ENCODE measurements at places on chromosomes 7 and 10.
A peak's percentile ranks its signal among the peaks of the same experiment; 100 is the strongest.

DNA sequence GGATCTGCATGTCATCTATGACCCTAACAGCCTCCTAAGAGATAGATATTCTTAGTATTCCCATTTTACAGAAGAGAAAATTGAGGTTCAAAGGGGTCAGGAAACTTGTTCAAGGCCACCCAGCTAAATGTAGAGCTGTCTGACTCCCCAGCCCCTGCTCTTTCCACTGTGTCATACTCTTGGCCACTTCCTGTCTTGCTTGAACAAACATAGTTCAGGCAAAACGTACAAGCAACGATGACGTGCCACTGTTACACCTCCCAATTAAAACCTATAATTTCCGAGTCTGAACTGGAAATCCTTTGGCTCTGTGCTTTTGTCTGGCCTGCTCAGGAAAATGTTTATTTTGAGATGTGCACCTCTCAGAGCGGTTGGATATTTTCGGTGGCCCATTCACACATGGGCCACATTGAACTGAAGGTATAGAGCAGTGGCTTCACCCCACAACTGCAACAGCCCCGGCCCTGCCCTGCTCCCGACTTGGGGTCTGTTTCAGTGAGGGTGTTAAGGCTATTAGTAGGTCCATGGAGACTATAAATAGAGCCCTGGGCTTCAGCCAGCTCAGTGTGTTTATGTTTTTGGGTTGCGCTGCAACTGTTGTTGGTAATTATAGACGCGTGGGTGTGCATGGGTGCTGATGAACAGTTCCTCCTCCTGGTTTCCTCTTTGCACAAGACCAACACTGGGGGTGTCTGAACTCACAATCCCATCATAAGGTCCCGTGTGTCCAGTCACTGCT is 172.3 kb upstream of the ADO start:
- no peak for DNase-seq

- no peak for DNase-seq
Measured at GRCh38 chr7:23687011-23687410, 7.0 kb downstream of the FAM221A start.

DNA sequence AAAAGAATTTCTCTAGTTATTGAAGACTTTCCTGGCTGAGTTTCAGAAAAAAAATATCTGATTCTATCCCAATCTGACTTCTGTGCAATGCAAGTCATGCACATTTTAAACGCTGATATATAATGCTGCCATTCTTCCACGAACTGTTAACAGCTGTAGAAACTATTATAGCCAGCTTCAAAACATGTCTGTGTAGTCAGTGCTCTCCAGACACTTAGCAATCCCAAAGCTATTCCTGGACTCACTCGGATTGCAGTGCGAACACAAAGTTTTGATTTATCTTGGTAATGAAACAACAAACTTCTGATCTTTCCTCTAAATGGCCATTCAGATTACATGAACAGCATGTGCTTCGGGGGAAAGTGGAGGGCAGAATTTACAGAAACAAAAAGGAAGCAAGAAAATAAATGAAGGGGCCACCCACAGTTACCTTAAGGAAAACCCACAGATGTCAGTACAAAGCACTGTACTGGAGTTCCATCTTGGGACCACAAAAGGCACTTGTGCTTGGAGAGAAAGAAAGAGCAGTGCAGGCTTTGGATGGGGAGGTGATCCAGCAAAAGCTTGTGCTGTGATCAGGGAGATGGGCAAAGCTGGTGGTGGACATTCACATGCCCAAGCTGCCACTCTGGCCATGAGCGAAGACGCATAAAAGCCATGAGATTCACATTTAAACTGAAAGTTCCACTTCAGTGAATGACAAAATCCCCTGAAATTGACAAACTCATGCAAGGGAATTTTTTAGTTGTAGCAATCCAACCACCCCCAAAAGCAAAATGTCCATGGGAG is 32.1 kb upstream of the ADO start:
- no peak for DNase-seq

GRCh38 chr10:72331575-72332422 is 22.9 kb downstream of the DNAJB12 start:
- peak; percentile 91 for DNase-seq

GRCh38 chr10:35335133-35336083 is 901 bp upstream of the CCNY start:
- DNase-seq, result no peak

DNA sequence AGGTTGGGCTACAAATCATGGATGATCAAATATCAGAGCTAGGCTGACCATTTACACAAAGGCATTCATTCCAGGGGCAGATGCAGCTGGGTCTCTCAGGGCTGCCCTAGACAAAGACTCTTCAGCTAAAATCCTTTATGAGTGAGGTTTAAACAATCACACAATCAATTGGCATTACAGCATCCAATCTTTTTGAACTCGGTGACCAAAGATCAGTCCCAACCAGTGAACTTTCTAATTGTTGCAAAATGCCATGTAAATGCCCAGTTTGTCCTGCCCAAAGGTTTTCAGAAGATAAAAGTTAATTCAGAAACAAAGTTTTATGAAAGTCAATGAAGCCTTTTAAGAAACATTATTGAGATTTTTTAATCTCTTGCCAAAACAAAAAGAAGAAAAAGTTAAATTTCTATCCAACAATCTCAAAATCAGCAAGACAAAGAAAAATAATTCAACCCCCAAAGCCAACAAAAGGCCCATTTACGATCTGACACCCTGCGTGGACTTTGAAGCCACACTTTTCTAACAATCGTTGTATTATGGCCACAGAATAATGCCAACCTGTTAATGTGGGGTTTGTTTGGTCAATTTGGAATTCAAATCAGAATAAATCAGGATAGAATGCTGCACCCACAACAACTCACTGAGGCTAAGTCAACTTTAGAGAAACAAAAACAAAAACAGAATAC is 40.9 kb downstream of the GPR37 start:
- DNase-seq, result no peak

DNA sequence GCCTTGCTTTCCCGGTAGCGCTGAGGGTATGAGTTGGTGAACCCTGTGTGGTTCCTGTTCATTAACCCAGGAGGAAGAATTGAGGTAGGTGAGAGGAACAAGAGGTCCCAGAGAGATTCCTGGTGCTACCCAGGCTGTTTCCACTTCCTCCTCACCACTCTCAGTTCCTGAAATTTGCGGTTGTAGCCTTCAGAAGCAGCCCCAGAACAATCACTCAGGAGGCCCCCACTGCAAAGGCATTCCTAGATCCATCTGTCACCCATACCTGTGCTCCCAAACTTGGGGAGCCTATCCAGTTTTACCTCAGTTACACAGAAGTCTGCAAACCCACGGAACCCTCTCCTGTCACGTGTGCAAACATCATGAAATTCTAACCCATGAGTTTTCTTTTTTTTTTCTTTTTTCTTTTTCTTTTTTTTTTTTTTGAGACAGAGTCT is 9.0 kb upstream of the PIP4K2A start:
- DNase-seq, result no peak

DNA sequence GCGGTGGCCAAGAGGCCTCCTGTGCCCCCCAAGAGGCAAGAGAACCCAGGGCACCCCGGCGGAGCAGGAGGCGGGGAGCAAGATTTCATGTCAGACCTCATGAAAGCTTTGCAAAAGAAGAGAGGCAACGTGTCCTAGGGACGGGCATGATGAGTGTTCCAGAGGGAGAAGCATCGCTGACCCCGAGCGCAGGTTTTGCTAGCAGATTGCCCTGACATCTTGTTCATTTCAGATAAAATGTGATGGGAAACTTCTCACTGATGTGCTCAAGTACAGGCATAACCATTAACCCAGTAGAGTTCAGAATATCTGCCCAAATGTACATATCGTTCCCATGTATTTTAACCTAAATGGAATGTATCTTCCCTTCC is 129.2 kb downstream of the APBB1IP start:
- no peak for DNase-seq

GRCh38 chr10:10294184-10294880 is 723.3 kb upstream of the CELF2 start:
- no peak for DNase-seq

- DNase-seq, result no peak
Measured at GRCh38 chr10:109743146-109743545, 180.2 kb downstream of the XPNPEP1 start.

GRCh38 chr7:303425-303824 is 13.5 kb downstream of the FOXL3 start:
- DNase-seq, result no peak

GRCh38 chr7:2670720-2671391 is 17.1 kb upstream of the AMZ1 start:
- peak; percentile 70 for DNase-seq

DNA sequence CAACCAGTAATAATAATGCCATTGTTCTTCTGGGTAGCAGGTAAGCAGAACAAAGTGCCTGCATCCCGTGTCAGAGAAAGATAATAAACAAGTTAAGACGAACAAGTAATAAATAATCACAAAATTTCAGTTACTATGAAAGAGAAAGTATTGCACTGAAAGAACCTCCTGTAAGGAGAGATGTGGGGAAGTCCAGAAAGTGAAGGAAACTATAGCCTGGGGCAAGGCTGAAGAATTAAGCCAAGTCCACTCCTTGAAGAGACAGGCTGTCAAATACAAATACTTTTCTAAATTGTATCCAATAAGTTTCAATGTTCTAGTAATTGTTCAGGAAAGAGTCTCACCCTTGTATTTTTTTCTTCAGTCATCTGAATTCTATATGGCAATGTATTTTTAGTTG is 611.4 kb downstream of the MAGI2 start:
- no peak for DNase-seq

- DNase-seq, result no peak
Measured at GRCh38 chr10:7218968-7219367, 191.9 kb downstream of the SFMBT2 start.

- no peak for DNase-seq
Measured at GRCh38 chr7:101486433-101487104, 123.9 kb downstream of the COL26A1 start.

GRCh38 chr10:61841338-61841875 is 60.1 kb upstream of the ARID5B start:
- DNase-seq, result no peak

DNA sequence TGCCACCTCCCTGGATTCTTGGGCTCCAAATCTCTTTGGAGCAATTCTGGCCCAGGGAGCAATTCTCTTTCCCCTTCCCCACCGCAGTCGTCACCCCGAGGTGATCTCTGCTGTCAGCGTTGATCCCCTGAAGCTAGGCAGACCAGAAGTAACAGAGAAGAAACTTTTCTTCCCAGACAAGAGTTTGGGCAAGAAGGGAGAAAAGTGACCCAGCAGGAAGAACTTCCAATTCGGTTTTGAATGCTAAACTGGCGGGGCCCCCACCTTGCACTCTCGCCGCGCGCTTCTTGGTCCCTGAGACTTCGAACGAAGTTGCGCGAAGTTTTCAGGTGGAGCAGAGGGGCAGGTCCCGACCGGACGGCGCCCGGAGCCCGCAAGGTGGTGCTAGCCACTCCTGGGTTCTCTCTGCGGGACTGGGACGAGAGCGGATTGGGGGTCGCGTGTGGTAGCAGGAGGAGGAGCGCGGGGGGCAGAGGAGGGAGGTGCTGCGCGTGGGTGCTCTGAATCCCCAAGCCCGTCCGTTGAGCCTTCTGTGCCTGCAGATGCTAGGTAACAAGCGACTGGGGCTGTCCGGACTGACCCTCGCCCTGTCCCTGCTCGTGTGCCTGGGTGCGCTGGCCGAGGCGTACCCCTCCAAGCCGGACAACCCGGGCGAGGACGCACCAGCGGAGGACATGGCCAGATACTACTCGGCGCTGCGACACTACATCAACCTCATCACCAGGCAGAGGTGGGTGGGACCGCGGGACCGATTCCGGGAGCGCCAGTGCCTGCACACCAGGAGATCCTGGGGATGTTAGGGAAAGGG is 913 bp downstream of the NPY start:
- no peak for DNase-seq

GRCh38 chr10:125472010-125472607 is 210.9 kb downstream of the TEX36 start:
- DNase-seq, result no peak

- no peak for DNase-seq
Measured at GRCh38 chr10:14727924-14728323, 46.8 kb downstream of the FAM107B start.

DNA sequence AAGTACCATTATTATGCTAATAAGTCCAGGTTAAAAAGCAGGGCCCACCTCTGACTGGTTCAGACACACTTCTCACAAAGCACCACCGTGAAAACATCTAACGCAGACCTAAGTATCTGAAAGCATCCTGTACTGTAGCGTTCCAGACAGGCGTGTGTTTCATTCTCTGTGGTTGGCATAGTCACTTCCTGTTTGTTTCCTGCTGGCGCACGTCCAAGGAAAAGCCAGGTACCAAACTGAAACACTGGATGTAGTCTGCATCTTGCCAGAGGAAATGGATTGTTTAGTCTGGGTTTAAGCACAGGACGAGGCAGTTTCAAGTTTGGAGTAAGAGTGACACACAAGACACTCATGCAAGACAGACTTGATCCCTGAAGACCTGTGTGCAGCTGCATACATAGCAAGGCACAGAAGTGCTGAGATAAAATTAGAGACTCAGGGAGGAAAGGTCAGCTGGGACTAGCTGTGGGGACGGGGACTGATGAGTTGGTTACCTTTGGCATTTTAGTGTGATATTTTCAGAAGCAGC is 23.3 kb downstream of the BPGM start:
- no peak for DNase-seq

DNA sequence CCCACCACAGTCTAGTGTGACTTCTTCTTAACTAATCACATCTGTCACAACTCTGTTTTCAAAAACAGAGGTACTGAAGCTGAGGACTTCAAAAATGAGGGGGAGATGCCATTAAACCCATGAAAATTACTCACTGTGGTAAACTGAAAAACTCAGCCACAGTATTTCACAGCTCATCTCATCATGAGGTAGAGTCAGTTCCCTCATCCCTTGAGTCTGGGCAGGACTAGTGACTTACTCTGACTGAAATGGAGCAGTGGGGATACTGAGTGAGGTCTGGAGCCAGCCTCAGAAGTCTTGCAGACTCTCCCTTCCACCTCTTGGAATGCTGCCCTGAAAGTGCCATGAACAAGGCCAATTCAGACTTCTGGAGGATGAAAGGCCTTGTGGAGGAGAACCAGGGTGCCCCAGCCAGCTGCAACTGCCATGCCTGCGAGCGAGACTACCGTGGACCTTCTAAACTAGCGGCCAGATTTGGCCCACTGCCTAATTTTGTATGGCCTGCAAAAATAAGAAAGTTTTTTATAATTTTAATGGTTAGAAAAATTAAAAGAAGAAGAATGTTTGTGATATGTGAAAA is 24.7 kb upstream of the ANKRD1 start:
- DNase-seq, result no peak

DNA sequence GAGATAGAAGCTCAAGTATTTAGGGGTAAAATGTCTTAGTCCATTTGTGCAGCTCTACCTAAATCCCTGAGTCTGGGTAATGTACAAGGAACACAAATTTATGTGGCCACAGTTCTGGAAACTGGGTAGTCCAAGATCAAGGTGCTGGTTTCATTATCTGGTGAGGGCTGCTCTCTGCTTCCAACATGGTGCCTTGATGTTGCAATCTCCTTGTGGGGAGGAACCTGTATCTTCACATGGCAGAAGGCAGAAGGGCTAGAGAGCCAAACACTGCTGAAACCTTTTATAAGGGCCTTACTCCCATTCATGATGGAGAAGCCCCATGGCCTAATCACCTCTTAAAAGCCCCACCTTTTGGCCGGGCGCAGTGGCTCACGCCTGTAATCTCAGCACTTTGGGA is 8.7 kb upstream of the BAZ1B start:
- no peak for DNase-seq
